ENCODE measurements at places on chromosomes 5 and 9.
A peak's percentile ranks its signal among the peaks of the same experiment; 100 is the strongest.

DNA sequence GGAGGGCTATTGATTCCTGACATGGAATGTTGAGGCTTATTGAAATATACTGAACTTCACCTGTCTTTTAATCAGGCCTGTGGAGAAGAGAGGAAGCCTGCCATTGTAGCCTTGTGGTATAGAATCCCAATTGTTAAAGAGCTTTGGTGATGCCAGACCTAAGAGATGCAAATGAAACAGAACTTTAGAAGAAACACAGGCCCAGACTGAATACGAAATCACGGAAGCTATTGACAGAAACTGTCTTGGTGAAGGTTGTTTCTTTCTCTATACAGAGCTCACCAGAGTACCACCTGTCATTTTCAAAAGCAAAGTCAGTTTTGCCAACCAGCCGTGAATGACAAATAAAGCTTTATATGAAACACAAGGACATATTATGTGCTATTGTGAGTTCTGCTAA is 660.3 kb downstream of the ISL1 start:
- no peak for DNase-seq

DNA sequence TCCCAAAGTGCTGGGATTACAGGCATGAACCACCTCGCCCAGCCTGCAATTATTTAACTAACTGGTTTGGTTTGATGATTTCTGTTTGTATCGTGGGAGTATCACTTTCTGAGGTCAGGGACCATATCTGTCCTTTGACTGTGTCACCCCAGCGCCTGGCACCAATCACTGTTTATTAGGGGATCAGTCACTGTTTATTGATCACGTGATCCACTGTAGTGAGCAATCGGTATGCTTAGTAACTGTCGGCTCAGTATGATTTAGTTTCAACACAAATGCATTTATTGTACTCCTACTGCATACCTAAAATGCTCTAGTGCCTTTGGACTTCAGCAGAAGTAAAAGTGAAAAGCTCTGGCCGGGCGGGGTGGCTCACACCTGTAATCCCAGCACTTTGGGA is 54.8 kb downstream of the COL5A1 start:
- DNase-seq, result no peak

- no peak for DNase-seq
Measured at GRCh38 chr9:81417941-81418340, 271.4 kb downstream of the TLE1 start.

- peak; percentile 32 for DNase-seq
Measured at GRCh38 chr9:20623021-20623747, 885 bp upstream of the MLLT3 start.

GRCh38 chr9:133737071-133737773 is 930 bp downstream of the SARDH start:
- DNase-seq, result no peak

DNA sequence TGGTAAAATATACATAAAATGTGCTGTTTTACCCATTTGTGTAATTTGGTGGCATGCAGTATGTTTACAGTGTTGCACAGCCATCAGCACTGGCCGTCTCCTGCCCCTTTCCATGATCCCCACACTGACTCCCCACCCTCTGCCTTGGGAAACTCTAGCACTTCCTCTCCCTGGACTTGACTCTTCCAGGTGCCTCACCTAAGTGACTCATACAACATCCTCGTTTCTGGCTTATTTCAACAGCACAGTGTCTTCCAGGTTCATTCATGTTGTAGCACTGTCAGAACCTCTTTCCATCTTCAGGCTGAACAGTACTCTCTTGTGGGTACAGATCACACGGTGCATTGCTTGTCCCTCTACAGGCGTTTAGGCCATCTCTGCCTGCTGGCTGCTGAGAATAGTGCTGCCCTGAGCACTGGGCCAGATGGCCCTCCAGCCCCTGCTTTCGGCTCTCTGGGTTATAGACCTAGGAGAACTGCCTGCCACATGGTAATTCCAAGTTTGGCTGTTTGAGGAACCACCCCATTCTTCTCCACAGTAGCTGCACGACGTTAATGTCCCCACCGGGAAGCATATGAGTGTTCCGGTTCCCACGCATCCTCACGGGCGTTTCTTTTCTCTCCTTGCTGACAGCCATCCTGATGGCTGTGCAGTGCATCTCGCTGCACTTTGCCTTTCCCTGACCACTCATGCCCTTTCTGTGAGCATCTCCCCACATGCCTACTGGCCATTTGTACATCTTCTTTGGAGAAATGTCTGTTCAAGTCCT is 211.8 kb downstream of the FANCC start:
- no peak for DNase-seq

- DNase-seq, result no peak
Measured at GRCh38 chr9:1332156-1332555, 282.0 kb downstream of the DMRT2 start.

- no peak for DNase-seq
Measured at GRCh38 chr5:128586848-128587247, 48.8 kb upstream of the FBN2 start.

GRCh38 chr5:90171466-90171865 is 238.1 kb downstream of the CETN3 start:
- no peak for DNase-seq

DNA sequence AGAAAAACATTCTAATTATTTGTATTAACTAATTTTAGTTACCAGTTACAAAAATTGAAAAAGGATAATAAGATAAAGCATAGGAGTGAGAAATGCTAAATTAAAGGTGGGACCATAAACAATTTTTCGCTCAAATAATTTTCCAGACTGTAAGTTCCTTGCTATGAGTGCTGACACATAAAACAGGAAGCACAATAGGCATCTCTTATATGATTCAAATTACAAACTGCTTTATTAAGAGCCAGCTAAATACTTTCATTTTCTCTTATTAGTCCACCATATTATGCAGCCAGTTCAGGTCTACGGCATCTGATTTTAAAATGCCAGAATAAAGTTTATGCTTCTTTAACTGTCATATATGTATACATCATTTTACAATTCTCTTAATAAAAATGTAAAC is 4.4 kb downstream of the RC3H2 start:
- no peak for DNase-seq

DNA sequence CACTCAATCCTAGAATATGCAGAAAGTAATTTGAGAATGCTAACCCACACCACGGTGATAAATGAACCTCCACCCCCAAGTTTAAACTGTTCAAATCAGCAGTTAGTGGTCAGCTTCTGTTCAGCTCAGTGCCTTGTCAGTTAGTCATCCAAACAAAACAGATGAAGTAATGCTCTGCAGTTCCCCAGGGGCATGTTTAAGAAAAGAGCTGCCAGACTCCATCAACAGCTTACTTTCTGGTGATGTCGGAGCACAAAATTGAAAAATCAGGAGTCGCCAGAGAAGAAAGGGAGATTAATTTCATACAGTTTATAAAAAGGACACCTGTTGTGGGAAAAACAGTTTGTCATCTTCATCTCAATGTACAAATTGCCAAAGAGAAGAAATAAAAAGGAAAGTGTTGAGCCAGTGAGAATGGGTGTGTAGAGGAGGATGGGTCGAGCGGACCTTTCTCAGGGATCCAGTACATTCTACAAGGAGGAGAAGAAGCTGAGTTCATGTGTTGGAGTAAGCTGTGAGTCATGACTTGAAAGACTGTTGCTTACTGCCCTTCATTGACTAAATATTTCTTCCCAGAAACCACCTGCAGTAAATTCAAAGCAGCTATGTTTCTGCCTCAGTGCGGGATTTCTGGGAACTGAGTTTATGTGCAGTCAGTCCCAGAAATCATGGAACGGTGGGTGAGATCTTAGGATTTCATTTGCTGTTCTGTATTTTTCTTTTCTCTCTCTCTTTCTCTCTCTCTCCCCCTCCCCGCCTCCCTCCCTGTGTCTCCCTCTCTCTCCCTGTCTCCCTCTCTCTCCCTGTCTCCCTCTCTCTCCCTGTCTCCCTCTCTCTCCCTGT is 13.7 kb downstream of the TRIO start:
- DNase-seq, result no peak

GRCh38 chr9:21096901-21097255 is 19.1 kb upstream of the IFNB1 start:
- DNase-seq, result no peak

- no peak for DNase-seq
Measured at GRCh38 chr5:135236228-135236907, 162.7 kb downstream of the MACROH2A1 start.

GRCh38 chr9:2610985-2611384 is 10.6 kb upstream of the VLDLR start:
- no peak for DNase-seq

GRCh38 chr9:73806876-73807275 is 655.2 kb downstream of the ANXA1 start:
- no peak for DNase-seq

- DNase-seq, result peak; percentile 61
Measured at GRCh38 chr5:1644810-1645571, 121.2 kb upstream of the LPCAT1 start.

GRCh38 chr9:131833906-131834305 is 94.0 kb upstream of the RAPGEF1 start:
- DNase-seq, result no peak

- no peak for DNase-seq
Measured at GRCh38 chr9:34124099-34124498, 2.4 kb downstream of the DCAF12 start.

- DNase-seq, result no peak
Measured at GRCh38 chr5:9361835-9362234, 184.0 kb downstream of the SEMA5A start.

- DNase-seq, result no peak
Measured at GRCh38 chr9:3960661-3961144, 339.2 kb downstream of the GLIS3 start.

DNA sequence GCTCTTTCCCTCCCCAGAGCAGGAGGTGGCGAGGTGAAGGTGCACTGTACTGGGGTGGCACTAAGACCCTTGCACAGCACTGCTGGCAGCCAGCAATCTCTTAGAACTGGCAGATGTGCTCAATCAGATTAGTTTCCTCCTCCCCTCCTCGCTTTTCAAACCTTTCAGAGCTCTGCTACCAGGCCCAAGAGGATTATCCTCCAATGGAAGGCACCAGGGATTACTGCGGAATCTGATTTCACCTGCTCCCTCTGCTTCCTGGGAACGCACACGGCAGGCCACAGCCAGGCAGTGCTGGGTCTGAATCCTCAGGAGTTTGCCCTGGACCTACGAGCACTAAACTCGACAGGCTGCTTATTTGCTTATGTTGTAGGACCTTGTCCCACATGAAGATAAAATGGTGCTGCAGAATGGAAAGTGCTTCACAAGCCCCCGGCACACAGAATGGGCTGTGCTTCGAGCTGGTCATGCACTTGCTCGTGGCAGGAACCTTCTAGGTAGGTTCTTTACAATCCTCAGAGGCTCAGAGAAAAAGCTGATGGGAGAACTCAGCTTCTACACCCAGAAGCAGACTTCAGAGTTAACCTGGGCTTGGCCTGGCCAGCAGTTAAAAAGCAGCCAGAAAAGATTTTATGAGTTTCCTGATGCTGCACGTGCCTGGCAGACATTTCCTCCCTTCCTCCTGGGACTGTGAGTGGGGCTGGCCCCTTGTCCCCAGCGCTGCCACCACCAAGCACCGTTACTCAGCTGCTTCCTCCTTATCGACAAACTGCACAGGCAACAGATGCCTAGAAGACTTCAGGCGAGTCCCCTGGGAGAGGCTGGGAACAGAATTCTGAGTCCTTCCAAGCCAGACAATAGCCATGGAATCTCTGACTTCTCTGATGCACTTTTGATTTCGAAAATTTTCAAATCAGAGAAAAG is 33.1 kb downstream of the FABP6 start:
- no peak for DNase-seq

DNA sequence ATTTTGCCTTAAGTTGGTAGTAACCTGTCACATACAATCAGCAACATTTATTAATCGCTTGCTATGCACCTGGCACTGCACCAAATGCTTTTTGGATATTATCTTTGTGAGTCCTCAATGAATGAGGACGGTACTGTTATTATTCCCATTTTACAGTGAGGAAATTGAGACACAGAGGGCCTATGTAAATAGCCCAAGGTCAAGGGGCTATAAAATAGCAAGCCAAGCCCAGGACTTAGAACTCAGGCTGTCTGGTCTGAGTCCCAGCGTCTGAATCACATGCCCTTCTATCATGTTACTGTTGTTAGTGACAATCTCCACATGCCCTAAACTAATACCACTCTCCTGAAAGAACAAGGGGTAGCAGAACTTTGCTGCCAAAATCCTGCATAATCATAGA is 60.0 kb downstream of the ERAP1 start:
- no peak for DNase-seq

GRCh38 chr5:32520356-32520755 is 65.0 kb upstream of the SUB1 start:
- DNase-seq, result no peak

GRCh38 chr9:89448381-89448780 is 49.5 kb downstream of the SEMA4D start:
- DNase-seq, result no peak

GRCh38 chr9:3224931-3225330 is 300.9 kb downstream of the RFX3 start:
- DNase-seq, result no peak

- DNase-seq, result no peak
Measured at GRCh38 chr5:111173476-111173875, 50.7 kb upstream of the CAMK4 start.

- no peak for DNase-seq
Measured at GRCh38 chr9:76419782-76420380, 25.7 kb upstream of the RFK start.

DNA sequence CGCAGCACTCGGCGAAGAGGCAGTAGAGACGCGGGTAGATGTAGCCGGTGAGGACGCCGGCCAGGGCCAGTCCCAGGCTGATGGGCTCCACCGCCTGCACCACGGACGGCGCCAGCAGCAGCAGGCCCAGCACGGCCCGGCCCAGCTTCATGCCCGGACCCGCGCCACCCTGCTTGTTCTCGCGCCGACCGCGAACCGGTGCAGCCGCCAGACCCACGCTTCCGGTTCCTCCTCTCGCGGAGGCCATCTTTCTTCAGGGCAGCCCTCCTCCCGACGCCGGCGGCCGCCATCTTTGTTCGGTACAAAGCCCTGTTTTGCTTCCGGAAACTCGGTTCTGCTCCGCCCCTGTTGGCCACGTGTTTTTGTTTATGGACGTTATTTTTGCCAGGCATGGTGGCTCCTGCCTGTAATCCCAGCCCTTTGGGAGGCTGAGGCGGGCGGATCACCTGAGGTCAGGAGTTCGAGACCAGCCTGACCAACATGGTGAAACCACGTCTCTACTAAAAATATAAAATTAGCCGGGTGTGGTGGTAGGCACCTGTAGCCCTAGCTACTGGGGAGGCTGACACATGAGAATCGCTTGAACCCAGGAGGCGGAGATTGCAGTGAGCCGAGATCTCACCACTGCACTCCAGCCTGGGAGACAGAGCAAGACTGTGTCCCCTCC is at the start of gene TOR1A:
Gene TOR1A (minus strand): TSS at position 202 of the 667 bp plus-strand sequence. CDS start 51 bp downstream, at position 151.
- DNase-seq, result peak; percentile 86

GRCh38 chr9:120386390-120387131 is 193.4 kb downstream of the CDK5RAP2 start:
- DNase-seq, result no peak

- DNase-seq, result no peak
Measured at GRCh38 chr9:71858102-71858798, 52.7 kb downstream of the ABHD17B start.

Data from stimulated activated CD4-positive, alpha-beta T cell treated with anti-CD3 and anti-CD28 coated beads, Interleukin-15, amount 100 ng/mL, for 1 hour (primary cell).